Neuronal stem cell (in vitro differentiated cells): ENCODE measurements at places on chromosomes 5 and 9.

DNA sequence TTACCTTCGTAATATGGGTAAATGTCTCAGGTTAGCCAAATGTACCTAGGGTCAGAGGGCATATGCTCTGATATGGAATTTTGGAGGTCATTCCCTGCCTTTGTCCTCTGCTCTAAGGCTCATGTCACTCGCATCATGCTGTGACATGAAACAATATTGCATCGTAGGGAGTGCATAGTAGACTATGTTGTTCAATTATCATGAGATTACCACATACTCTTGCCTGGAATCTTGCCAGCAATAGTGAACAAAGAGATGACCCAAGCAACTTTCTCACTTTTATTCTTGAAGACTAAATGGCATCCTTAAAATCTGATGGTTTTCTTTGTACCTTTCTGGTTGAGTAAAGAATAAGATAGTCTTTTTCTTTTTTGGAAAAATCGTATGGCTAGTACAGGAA is 27.6 kb downstream of the ZNF462 start:
- no peak for DNase-seq

DNA sequence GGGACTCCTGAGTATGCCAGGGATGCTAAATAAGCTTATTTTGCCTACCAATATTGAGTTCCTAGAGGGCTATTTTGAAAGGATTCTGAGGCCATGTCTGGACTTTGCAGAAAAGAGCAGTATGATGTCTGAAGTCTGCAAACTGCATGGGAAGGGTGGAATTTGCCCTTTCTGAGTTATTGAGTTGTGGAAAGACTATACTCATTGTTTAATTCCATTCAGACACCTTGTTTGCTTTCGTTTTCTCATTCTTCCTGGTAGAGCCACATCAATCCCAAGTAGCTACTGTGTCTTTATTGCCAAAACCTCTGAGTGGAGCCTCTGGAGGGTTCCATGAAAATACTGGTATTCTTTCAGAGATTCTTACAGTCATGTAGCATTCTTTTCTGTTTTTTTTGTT is 50.9 kb upstream of the PPP1R2B start:
- DNase-seq, result no peak

DNA sequence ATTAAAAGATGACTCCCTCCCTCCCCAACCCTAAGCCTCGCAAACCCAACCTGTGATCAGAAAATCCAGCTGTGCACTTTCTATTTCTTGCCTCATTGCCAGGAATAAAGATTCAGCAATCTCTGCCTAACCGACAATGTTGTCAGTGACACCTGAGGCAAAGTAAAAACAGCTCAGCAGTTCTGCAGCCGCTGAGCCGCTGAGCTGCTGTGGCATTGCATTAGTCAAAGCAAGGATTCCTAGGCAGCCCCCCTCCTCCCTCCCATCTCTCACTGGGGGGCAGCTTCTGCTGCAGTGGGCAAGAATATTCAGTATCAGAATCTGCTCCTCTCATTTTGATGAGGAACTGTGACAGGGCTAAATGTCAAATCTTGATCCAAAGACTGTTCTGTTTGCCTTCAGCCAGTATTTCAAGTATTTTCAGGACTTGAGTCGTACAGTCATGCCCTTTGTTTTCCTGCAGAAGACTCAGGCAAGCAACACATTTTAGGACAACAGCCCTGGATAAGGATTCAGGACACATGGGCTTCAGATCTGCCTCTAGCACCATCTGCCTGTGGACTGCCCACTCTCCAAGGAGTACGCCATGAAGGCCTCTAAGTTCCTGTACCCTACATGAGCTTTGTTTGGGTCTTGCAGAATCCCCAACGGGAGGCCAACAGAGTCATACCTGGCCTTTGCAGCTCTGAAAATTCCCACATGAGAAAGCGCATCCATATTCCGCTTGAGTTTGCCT is 41.1 kb upstream of the DAP start:
- DNase-seq, result peak; percentile 9

DNA sequence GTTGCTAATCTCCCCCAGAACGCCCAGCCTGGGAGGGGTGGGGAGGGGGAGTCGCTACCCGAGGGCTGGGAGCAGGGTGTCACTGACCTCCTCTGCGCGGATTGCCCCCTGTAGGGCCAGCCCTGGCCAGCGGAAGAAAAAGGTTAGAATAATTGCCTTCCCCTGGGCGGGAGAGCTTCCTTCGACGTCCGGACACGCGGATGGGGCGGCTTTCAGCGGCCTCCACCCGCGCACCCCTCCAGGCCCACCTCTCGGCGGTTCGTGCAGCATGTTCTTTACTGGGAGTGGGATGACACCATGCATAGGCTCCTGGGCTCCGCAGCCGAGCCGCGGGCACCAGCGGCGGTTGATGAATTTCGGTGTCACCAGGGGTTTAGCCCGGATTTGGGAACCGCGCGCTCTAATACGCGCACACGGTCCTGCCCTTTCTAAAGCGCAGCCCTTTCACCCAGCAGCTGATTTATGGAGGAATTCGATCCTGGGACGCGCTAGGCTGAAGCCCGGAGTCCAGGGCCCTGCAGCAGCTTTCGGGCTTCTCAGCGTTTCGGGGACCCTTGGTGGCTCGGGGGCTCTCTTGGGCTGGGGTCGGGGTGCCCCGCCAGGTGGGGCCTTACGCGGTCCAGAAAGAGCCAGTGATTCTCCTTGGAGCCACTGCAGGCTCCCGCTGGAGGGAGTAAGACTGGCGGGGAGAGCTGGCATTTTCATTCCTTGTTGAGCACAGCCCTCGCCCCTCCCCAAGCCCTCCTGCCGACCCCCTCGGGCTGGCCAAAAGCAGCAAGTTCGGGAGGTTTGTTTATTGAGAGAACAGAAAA is 10.1 kb downstream of the LMX1B start:
- no peak for DNase-seq

DNA sequence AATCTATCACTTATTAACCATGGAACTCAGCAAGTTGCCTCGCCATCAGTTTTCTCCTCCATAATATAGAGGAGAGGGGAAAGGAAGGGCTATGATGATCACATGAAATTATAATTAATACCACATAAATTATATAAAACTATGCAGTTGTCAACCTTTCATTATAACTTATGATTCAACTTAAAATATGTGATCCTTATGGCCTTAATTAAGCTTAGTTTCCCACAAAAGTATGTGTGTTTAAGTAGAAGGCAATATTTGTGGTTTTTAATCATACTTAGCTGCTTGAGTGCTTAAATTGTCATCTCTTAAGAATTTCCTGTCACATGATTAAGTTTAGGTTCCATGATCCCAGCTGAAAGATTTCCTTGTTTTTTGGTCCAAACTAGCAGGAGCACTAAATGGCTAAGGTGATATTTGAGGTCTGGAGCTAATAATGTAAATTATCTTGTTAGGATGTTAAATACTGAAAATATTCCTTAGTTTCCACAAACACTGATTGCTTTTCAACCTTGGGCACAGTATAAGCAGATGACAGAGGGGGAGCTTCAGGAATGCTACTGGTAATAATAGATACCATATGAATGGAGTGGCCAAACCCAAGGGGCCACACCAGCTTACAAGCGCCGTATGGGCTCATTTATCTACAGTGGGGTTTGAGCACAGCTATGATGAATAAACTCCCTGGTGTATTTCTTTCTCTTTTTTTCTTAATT is 26.4 kb upstream of the F2R start:
- no peak for DNase-seq

- peak; percentile 41 for DNase-seq
These were observed 691 bp downstream of the FCHO2 start for GRCh38 chr5:72956324-72957140.

GRCh38 chr9:16058131-16058549 is 505.3 kb downstream of the CCDC171 start:
- DNase-seq, result no peak

GRCh38 chr9:132000659-132001058 is 79.0 kb downstream of the MED27 start:
- DNase-seq, result no peak

GRCh38 chr5:169970339-169970738 is 10.0 kb downstream of the INSYN2B start:
- DNase-seq, result no peak

- DNase-seq, result no peak
These were observed 1.0 kb upstream of the SAP30L start for GRCh38 chr5:154444556-154445421.

GRCh38 chr9:31137176-31138160 is 1247.0 kb upstream of the ACO1 start:
- no peak for DNase-seq

DNA sequence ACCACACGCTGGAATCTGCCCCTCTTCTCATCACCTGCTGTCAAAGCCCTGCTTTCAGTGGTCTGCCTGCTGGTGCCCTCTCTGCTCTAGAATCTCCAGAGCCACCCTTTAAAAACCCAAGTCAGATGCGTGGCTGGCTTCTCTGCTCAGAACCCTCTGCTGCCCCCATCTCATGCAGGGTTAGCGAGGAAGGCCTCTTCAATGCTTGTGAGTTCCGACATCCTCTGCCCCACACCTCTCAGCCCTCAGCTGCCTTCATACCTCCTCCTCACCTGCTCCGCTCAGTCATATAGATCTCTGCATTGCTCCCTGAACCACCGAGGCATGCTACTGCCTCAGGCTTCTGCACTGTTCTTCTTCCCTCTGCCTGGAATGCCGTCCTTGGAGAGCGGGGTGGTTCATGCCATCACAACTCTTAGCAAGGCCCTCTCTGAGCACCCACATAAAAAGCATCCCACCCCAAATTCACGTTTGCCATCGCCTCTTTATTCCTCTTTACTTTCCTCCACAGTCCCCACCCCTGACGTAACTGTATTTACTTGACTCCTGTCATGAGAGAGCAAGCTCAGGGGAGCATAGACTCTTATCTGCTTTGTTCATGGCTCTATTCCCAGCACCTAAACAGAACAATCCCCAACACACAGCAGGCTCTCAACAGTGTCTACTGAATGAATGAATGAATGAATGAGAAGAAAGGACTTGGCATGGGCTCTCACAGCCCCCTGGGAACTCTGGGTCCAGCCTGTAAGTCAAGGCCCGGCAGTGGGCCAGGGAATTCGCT is 10.4 kb downstream of the SHB start:
- no peak for DNase-seq

DNA sequence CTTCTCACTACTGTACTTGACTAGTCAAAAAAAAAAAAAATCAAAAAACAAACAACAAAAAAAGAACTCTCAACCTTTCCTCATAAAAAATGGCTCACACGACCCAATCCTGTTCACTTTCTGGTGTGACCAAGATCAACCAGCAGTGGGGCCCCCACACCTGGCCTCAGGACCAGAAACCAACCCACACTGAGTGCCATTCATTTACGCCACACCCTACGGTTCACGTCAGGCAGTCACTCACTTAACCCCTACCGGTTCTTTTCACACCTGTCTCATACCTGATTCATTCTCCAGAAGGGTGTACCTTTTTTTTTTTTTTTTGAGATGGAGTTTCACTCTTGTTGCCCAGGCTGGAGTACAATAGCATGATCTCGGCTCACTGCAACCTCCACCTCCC is 5.7 kb downstream of the SUSD1 start:
- no peak for DNase-seq

GRCh38 chr5:116559673-116560164 is 14.9 kb downstream of the SEMA6A start:
- no peak for DNase-seq

DNA sequence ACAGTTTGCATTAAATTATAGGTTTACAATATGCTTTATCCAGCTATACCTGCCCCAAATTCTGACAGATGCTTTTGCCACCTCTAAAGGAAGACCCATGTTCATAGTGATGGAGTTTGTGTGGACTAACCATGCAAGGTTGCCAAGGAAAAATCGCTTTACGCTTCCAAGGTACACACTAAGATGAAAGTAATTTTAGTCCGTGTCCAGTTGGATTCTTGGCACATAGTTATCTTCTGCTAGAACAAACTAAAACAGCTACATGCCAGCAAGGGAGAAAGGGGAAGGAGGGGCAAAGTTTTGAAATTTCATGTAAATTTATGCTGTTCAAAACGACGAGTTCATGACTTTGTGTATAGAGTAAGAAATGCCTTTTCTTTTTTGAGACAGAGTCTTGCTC is 41.0 kb downstream of the FXN start:
- DNase-seq, result no peak

DNA sequence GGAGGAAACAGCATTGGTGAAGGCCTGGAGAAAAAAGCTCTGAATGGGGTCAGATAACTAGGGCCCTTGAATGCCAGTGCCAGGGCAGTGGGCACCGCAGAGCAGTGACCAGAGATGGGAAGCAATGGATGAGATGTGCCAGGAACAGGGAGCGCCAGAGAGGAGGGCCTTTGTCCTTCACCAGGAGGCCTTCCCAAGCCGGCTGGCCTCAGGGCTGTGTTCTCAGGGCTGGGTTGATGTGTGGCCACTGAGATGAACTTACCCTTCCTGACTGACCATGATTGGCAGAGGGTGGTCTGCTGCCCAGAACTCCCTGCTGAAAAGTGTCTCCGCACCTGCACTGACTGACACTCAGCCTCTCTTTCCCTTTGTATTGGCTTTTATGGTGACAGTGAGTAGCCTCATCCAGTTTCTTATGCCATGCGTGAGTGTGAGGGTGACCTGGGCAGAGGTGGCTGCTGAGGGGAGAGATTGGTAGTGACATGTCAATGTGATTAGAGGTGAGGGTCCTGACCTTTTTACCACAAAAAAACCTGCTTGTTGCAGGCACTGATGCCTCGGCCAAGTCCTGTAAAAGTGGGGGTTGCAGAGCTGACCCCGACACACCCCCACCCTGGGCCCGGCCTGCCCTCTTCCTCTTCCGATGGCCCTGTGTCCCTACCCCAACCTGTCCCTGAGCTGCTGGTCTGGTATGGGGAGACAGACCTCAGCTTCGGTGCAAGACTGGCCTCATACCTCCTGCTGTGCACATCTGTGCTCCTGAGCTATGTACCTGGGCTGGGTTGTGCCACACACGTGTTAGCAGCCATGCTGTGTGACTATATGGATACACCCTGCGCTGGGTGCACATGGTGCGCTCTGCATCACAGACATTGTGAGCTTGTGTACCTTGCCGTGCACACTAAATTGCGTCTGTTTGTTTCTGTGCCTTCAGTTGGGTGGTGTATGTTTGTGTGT is 57.1 kb upstream of the PSD2 start:
- no peak for DNase-seq

DNA sequence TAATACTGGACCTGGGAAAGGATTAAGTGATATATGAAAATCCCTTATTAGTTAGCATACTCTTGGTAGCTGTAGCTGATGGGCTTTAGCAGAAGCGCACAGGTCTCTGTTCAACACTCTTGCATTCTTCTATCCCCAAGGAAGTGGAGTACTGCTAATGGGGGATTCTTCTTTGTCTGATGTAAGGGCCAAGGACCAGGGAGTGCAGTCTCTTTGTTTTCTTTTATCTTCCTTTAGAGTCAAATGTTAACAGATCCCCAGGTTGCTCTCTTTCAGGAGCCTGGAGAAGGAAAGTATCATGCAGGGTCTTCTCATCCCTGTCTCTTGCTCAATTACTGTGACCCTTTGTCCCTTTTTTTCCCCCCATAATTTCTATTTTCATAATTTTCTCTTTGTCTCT is 1146.9 kb upstream of the DMAC1 start:
- peak; percentile 4 for DNase-seq

- no peak for DNase-seq
These were observed 283.4 kb upstream of the ADRA1B start for GRCh38 chr5:159632866-159633265.

DNA sequence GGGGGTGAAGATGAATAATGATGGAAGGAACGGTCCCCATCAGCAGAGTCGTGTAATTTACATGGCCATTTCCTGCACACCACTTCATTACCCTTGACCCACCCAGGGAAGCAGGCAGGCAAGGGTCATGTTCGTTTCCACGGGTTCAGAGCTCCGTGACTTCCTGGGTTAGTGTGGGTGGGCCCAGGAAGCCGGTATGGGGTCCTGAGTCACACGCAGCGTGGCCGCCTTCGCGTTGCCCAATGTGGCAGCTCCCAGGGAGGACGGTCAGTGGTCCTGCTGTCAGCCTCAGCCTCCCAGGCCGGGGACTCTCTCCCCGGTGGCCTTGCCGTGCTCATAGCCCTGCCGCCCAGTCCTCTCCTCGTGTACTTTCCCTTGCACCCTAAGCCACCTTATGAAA is 5.1 kb upstream of the TERT start:
- no peak for DNase-seq
